ENCODE measurements at places on chromosomes 5 and 9. TPM values are rescaled to one million over a fixed set of nuclear protein-coding genes. Genes with fewer than 3 reads are reported as not detected.

IRGM gene
- total RNA-seq = not detected

SLC6A7 gene
- total RNA-seq = 1.9 TPM

RELL2 gene
- total RNA-seq = 9.1 TPM

RNF224 gene
- total RNA-seq = not detected

YTHDC2 gene
- total RNA-seq = 100 TPM

FBP2 gene
- not detected for total RNA-seq

CNTNAP3 gene
- 84.8 TPM for total RNA-seq

TRMO gene
- total RNA-seq = 23.5 TPM

ARID3C gene
- total RNA-seq = 0.63 TPM

CFAP90 gene
- total RNA-seq = 2.8 TPM

FYB1 gene
- 2.5 TPM for total RNA-seq

PCDHGA4 gene
- total RNA-seq = 21.6 TPM

FPGS gene
- 31.0 TPM for total RNA-seq

PCDHGA3 gene
- 11.0 TPM for total RNA-seq

CKS2 gene
- total RNA-seq = 31.6 TPM

MYORG gene
- total RNA-seq = 6.6 TPM

RNF130 gene
- total RNA-seq = 191 TPM

SHISAL2B gene
- not detected for total RNA-seq

FIBCD1 gene
- total RNA-seq = 1.3 TPM

IL7R gene
- 0.63 TPM for total RNA-seq

EIF4E1B gene
- total RNA-seq = 0.31 TPM

C1QTNF3 gene
- 30.4 TPM for total RNA-seq

C7 gene
- total RNA-seq = 0.94 TPM

MARCOL gene
- total RNA-seq = not detected

MAT2B gene
- total RNA-seq = 34.1 TPM

CATSPER3 gene
- total RNA-seq = not detected

PCDHGB3 gene
- 31.0 TPM for total RNA-seq

TMEM8B gene
- total RNA-seq = 12.5 TPM

CEL gene
- total RNA-seq = 0.31 TPM

CCDC180 gene
- 34.1 TPM for total RNA-seq

TAF1L gene
- 0.31 TPM for total RNA-seq

UTP15 gene
- 48.8 TPM for total RNA-seq

NUTM2F gene
- total RNA-seq = not detected

TLX3 gene
- not detected for total RNA-seq

HSPB3 gene
- total RNA-seq = 0.94 TPM

ENG gene
- total RNA-seq = 1.9 TPM

SPOUT1 gene
- 23.8 TPM for total RNA-seq

RALGPS1 gene
- 173 TPM for total RNA-seq

PPIC gene
- total RNA-seq = 1.3 TPM

ANGPTL2 gene
- 1.9 TPM for total RNA-seq

OR1J2 gene
- total RNA-seq = not detected

SLC9A3 gene
- 1.6 TPM for total RNA-seq

AP3B1 gene
- 31.3 TPM for total RNA-seq

SCAMP1 gene
- 211 TPM for total RNA-seq

ZCCHC9 gene
- 11.3 TPM for total RNA-seq

MEF2C gene
- total RNA-seq = 1,487 TPM

All from parietal lobe (tissue), 2 donors.